Ascending aorta (tissue), 2 donors: ENCODE measurements at places on chromosomes 5 and 9.

GRCh38 chr5:171311322-171312077, 2.5 kb downstream of the TLX3 start:
- no peak for DNase-seq

GRCh38 chr9:108356806-108357205, 499.0 kb downstream of the ACTL7B start:
- DNase-seq = no peak

- no peak for DNase-seq
Observed at GRCh38 chr9:36023260-36024048, 13.3 kb upstream of the RECK start.

DNA sequence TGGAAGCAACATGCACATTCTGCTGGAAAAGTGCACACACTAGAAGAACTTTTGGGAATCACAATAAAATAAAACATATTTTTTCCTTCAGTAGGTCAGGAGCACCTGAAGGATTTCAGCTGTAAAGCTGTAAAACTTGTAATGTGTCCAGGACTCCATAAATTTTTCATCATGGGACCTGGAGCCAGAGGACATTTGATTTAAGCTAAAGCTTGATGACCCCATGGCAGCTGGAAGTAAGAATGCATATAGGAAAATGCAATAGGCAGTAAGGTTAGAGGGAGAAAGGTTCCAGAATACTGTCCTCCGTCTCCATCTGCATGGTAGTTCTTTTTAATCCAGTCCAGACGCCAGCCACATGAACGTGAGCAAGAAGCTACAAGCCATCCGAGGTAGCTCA, 166.0 kb downstream of the ADAMTSL1 start:
- DNase-seq = no peak

- no peak for DNase-seq
Observed at GRCh38 chr5:9549941-9550340, 4.1 kb upstream of the SEMA5A start.

DNA sequence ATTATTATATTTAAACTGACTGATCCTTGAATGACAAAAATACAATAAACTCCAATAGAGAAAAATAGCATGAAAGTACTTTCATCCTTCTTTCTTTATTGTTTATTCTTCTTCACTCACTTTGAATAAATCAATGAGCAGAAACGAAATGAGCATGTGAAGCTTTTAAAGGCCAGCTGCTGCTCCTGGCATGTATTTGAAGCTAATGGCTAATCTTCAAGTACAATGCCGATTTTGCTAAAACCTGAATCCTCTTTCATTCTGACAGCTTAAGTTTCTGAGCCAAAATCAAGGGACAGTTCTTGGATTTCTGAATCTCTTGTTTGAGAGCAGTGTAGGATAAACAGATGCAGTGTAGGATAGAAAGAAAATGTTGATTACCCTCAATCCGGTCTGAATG, 237.3 kb downstream of the CDH10 start:
- DNase-seq = no peak

DNA sequence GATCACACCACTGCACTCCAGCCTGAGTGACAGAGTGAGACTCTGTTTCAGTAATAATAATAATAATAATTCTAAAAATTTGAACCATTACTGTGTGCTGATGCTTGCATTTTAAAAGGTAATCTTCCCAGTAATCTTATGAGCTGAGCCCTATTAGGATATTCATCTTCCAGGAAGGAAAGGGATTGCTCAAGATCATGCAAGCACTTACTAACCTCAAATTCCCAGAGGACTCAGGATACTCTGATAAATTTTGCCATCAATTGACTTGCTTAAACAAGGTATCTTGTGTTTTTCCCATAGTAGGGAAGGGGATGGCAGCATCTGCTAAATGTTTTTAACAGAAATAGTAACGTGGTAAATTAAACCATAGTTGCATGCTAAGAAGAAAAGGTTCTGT, 176.4 kb upstream of the MRPS30 start:
- no peak for DNase-seq

DNA sequence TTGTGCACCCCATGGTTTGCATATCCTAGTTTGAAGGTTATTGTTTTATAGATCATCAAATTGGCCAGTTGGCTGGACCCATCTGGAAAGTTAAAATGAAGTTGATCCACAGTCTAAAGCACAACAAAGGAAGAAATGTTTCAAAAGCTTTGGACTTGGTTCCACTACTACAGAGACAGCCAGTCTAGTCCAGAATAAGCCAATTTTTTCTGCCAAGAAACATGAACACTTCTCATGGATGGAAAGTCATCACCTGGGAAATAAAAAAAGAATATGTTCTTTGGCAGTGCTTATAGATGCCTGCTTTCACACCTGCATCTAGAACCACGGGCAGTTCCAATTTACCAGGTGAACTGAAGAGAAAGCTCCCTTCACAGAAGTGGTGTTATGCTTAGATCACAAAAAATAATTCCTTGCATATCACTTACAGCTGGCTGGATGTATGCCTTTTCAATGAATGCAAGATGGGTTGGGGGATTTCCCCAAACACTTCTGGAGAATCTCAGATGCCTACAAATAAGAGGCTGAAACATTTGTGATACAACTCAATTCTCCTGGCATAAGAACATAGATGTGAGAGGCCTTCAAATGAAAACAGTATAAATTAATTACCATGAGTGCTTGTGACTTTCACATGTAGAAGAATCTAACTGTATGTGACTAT, 26.9 kb downstream of the C9 start:
- DNase-seq = no peak

GRCh38 chr5:73454379-73455036, 5.9 kb upstream of the FOXD1 start:
- no peak for DNase-seq

GRCh38 chr9:121853617-121854395, 202.4 kb downstream of the DAB2IP start:
- no peak for DNase-seq

DNA sequence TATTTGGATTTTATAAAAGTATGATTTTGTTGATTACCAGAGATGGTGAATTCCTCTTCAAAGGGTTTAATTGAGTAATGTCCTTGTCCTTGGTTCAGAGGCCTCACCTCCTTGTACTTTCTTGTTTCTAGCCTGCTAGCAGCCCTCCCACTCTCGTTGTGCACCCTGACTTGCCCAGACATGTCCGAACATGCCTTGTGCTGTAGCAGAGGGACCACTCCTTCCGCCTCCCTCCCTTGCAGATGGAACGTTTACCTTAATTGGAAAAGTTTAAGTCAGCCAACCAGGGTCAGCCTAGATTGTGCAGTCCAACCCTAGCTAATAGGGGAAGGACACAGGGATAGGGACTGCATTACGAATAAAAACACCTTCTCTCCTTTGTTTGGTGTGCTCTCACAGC, 406.9 kb upstream of the NMUR2 start:
- DNase-seq = no peak

- peak; percentile 54 for DNase-seq
Observed at GRCh38 chr5:42756606-42757601, at the start of gene CCDC152. Gene CCDC152, plus strand, starts transcription at chr5:42756818. Its CDS starts 2,304 bp downstream, at chr5:42759122.

GRCh38 chr9:121210536-121210935, 8.9 kb upstream of the RAB14 start:
- no peak for DNase-seq

DNA sequence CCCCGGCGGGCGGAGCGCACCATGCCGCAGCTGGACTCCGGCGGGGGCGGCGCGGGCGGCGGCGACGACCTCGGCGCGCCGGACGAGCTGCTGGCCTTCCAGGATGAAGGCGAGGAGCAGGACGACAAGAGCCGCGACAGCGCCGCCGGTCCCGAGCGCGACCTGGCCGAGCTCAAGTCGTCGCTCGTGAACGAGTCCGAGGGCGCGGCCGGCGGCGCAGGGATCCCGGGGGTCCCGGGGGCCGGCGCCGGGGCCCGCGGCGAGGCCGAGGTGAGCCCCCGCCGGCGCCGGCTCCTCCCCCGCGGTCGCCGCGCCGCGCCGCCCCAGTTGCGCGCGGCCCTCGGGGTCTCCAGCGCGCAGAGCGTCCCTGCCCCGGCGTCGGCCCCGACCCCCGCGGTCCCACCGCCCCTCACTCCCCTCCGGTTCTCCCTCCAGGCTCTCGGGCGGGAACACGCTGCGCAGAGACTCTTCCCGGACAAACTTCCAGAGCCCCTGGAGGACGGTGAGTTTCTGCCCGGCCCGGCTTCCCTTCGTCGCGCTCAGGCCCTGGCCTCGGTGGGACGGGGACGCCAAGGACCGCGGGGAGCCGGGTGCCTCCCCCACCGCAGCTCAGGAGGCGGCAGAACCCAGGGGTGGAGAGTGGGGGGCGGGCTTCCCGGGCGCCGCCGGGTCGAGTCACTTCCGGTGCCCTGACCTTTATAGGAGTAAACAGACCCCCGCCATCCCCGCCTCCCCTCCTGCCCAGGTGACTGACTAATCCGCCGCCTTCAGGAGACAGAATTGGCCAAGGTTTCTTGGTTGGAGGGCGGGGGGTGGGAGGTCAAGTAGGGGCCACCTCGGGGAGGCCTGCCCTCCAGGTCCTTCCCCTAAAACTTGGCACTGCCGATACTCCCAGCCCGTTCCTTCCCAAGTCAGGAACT, 665 bp downstream of the TCF7 start:
- no peak for DNase-seq

DNA sequence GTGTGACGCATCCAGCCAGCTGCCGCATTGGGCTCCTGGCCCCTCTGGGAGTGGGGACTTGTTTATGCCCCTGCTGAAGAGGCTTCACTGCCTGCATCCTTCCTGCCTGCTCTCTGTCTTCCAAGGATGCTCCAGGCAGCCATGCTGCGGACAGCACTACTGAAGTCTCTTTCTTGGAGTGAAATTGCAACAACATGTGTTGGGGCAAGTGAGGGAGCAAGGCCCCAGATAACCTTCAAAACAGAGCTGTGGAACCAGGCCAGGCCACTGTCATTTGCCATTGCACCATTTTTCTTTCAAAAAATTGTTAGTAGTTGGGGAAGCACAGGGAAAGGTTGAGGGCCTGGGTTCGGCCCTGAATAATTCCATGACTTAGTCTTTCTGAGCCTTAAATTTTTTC, 169.6 kb upstream of the ADRA1B start:
- DNase-seq = no peak

- DNase-seq = no peak
Observed at GRCh38 chr5:139391570-139392323, 2.0 kb upstream of the MZB1 start.

- no peak for DNase-seq
Observed at GRCh38 chr5:87282269-87282668, 14.6 kb downstream of the RASA1 start.

DNA sequence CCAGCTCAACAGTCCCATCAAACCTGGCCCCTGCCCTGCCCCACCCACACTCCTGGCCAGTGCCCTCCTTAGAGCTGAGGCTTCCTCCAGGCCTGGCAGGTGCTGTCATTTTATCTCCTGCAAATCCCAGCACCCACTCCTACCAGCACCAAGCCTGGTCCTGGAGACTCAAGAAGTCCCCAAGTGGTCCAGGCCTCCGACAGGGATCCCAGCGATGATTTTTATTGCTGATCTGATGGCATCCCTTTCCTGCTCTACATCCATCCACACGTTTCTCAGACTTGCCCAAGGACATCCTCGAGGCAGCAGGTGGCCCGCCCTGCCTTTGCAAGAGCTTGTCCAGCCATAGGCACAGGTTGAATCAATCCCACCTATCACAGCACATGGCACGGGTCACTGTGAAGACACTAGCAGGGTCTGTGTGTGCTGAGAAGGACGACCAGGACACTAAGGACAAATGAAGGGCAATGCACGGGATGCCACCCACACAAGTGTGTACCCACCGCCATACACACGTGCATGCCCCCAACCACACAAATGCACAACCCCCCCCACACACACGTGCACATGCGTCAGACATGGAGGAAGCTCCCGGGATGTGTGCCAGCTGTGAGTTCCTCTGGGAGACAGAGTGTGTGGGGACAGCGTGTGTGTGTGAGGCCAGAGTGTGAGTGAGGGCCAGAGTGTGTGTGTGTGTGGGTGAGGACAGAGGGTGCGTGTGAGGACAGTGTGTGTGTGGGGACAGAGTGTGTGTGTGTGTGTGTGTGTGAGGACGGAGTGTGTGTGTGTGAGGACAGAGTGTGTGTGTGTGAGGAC, 62.4 kb upstream of the UBAC1 start:
- no peak for DNase-seq

- no peak for DNase-seq
Observed at GRCh38 chr5:19536387-19536786, 451.6 kb downstream of the CDH18 start.

DNA sequence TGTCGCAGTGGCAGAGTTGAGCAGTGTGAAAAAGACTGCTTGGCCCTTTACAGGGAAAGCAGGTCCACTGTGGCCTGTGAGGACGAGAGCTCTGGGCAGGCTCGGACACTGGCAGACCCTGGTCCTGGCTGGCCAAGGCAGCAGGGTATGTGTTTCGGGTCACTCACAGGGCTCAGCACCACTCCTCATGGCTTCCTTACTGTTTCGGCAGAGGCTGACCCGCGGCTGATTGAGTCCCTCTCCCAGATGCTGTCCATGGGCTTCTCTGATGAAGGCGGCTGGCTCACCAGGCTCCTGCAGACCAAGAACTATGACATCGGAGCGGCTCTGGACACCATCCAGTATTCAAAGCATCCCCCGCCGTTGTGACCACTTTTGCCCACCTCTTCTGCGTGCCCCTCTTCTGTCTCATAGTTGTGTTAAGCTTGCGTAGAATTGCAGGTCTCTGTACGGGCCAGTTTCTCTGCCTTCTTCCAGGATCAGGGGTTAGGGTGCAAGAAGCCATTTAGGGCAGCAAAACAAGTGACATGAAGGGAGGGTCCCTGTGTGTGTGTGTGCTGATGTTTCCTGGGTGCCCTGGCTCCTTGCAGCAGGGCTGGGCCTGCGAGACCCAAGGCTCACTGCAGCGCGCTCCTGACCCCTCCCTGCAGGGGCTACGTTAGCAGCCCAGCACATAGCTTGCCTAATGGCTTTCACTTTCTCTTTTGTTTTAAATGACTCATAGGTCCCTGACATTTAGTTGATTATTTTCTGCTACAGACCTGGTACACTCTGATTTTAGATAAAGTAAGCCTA, 15.7 kb downstream of the SQSTM1 start:
- no peak for DNase-seq

DNA sequence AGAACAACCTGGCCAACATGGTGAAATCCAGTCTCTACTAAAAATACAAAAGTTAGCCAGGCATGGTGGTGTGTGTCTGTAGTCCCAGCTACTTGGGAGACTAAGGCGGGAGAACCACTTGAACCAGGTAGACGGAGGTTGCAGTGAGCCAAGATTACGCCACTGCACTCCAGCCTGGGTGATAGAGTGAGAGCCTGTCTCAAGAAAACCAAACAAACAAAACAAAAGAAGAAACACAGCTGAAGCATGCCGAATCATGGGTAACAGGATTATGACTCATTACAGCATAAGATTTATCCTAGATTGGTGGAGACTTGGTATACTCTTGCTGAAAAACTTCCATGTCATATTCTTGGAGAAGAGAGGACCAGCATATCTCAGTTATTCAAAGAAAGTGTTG, 236.7 kb upstream of the CCNH start:
- DNase-seq = no peak
